Fibroblast of skin of right biceps (primary cell): ENCODE measurements at places on chromosomes 6 and 20.

GRCh38 chr6:135183532-135184440 is 2.7 kb downstream of the MYB start:
- peak; percentile 41 for DNase-seq

DNA sequence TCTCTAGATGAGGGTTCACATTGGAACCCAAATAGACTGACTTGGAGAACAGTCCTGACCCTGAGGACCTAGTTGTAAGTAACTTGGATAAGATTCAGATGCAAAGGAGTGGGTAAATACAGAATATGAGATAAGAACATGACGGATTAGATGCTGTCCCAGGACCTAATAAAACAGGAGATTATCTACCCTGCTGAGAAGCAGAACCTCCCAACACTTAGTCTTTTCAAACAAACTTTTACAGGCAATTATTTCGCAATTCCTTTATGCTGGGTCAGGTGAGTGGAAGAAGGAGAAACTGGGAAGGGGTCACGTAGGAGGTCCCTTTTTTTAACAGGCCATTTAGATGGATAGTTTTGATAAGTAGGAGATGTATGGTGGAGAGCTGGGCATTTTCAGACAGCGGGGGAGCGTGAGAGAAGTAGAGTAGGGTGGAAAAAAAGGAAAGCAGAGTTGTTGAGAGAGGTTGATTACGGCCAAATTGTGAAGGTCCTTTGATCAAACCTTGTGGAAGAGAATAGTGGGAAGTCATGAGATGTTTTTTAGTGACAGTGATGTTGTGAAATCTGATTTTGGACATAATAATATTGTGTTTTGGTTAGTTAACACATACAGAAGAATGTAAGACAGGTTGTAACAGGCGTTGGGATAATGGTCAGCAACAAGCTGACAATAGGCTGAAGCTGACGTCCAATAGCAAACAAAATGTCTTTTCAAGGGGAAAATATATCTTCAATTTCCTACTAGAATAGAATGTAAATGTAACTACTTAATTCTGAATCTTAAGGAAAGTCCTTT is 32.8 kb downstream of the FAM83B start:
- DNase-seq = no peak

DNA sequence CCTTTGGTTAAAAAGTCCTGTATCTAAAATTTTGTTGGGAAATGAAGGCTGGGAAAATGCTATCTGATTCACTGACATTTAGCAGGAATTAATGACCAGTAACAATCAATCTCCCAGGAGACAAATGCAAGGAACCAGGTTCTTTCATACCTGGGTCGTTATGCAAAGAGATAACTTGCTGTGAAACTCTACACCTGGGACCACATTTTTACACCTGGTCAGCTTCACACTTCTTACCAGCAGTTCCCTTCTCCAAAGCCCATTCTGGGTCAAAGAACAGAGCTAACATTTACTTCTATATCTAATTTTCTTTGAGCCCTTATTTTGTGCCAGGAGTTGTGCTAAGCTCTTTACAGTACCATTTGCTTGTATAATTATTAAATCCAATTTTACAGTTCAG is 27.4 kb upstream of the STXBP5 start:
- DNase-seq = no peak

DNA sequence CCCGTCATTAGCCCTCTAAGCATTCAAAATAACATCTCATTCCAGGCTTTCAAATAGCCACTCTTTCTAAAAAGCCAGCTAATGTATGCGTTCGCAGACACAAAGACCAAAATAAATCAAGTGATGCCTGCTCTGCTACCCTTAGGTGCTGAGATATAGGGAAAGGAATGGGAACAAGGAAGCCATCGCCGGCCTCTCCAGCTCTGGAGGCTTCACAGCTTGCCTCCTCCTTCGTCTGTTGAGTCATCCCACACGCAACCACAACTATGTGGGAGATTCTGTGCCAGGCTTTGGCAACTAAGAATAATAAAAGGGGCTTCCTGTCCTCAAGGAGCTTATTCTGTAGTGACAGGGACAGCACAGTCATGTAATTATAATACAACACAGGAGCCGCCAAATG is 27.3 kb upstream of the SLC22A23 start:
- DNase-seq = peak; percentile 94

GRCh38 chr20:1296922-1297321 is 30.8 kb downstream of the SNPH start:
- no peak for DNase-seq

DNA sequence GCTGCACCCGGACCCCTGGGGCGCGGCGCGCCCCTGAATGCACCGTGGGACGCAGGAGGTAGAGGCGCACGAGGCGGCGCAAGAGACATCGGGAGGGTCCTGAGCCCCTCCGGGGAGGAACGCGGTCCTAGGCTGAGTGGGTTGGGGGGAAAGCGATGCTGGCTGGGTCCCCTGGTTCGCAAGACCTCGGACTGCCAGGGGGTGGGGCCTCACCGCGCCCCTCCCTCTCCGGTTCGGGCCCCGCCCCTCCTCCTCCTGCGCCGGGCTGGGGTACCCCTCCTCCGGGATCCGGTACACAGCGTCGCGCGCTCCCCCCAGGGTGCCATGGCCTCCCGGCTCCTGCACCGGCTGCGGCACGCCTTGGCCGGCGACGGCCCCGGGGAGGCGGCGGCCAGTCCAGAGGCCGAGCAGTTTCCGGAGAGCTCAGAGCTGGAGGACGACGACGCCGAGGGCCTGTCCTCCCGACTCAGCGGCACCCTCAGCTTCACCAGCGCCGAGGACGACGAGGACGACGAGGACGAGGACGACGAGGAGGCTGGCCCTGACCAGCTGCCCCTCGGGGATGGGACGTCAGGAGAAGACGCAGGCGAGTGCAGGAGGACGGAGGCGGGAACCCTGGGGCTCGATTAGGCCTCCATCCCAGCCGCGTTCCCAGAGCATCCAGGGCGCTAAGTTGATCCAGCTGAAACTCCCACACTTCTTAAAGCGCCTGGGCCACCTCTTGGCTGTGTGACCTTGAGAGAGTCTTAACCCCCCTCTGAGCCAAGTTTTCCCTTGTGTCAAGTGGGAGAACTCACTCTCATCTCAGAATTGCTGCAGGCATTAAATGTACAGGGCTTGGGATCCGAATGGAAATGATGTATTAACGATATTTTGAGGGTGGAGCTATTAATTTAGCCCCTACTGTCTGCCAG is 541 bp downstream of the SNX21 start:
- peak; percentile 72 for DNase-seq
